T follicular helper cell (primary cell): ENCODE measurements at places on chromosomes 6 and 20.

- no peak for DNase-seq
Observed at GRCh38 chr20:63501818-63502670, 3.2 kb upstream of the EEF1A2 start.

GRCh38 chr6:151627689-151628444, 134.1 kb downstream of the CCDC170 start:
- DNase-seq: no peak

DNA sequence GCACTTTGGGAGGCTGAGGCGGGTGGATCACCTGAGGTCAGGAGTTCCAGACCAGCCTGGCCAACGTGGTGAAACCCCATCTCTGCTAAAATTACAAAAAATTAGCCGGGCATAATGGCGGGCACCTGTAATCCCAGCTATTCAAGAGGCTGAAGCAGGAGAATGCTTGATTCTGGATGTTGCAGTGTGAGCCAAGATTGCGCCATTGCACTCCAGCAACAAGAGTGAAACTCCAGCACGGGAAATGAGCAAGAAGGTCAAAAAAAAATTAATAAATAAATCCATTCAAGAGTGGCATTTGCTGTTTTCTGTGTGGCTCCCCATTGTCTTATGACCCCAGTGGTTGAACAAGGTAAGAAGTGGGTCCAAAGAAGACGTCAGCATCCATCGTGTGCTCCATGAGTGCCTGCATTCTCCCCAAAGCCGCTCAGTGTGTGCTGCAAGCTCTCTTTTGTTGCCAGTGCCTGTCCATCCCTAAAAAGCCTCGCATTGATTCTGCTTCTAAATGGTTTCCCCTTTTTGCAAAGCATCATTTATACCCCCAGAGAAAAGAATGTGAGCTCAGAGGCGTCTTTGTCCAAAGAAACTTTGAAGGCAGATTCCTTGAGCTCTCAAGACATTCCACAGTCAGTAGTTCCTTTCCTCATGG, 38.8 kb upstream of the MAP3K4 start:
- no peak for DNase-seq

- no peak for DNase-seq
Observed at GRCh38 chr20:48139262-48140041, 354.2 kb upstream of the SULF2 start.

- DNase-seq: no peak
Observed at GRCh38 chr6:5728351-5729079, 278.2 kb downstream of the NRN1 start.

- no peak for DNase-seq
Observed at GRCh38 chr6:41607736-41608135, 30.5 kb upstream of the MDFI start.

DNA sequence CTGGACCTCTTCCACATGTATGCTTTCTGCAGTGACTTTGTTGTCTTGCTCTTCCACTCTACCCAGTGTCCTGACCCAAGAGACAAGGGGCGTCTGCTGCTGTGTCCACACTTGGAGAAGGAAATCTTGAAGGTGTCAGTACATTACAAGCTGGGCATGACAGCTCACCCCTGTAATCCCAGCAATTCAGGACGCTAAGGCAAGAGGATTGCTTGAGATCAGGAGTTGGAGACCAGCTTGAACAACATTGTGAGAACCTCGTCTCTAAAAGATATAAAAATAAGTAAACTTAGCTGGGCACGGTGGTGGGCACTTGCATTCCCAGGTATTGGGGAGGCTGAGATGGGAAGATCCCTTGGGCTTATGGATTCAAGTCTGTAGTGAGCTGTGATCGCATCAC, 5.8 kb upstream of the HLA-B start:
- DNase-seq: no peak

GRCh38 chr20:16785226-16785625, 37.1 kb downstream of the OTOR start:
- no peak for DNase-seq

- DNase-seq: no peak
Observed at GRCh38 chr6:129340983-129341382, 369.0 kb downstream of the ARHGAP18 start.

- no peak for DNase-seq
Observed at GRCh38 chr6:36912030-36912454, 26.3 kb downstream of the C6orf89 start.

DNA sequence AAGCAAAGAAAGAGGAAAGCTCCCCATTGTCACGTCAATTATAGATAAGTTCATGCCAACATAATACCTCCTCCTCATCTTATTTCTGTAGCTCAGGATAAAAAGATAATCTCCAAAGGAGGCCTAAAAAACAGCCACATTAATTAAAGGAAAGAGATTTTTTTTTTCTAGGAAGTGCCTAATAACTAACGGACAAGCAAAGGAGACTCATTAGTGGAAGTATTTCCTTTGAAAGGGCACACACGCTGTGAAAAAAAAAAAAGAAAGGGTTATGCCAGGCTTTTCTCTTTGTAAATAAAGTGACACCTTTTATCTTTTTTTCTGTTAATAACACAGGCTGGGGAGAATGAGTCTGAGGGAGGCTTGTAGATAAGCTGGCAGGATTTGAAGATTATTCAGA, 55.7 kb downstream of the PCSK2 start:
- DNase-seq: no peak

GRCh38 chr6:68372991-68373390, 262.1 kb upstream of the ADGRB3 start:
- DNase-seq: no peak

DNA sequence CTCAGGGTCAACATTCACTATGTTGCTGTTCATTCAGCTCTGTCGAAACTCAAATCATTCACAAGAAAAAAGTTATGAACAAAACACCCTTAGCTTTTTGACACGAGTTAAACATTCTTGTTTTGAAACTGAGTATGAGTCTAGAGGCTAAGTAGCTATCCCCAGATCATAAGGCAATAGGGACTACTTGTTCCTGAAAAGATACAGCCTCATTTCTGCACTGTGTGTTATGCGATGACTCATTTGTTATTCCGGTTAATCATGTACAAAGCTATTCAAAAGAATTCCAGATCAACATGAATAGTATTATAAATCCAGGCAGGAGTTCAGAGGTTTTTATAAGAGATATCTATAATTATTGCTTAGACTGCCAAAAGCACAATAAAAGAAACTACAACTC, 908.0 kb downstream of the QKI start:
- DNase-seq: no peak

GRCh38 chr20:63090682-63091571, 84.2 kb upstream of the BHLHE23 start:
- DNase-seq: no peak

DNA sequence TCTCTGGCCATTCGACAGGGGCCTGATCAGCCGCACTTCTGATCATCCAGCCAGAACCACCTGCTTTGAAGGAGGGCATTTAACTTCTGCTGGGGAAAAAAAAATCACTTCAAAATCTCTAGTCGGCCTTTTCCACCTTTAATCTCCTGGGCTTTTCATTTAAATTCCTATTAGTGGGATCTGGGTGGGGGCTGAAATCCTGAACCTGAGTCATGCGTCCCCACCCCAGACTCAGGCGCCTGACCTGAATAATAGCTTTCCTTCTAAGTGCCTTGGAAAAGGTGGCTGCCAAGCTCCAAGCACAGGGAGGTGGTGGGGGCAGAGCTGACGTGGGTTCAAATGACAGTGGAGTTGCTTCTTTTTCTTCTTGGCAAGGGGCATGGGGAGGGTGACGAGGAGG, 246.0 kb upstream of the EXOC2 start:
- DNase-seq: no peak

- no peak for DNase-seq
Observed at GRCh38 chr6:18154507-18155149, at the start of gene TPMT. Gene TPMT, minus strand, starts transcription at chr6:18155077. Its CDS starts 5,950 bp downstream, at chr6:18149127.

- DNase-seq: peak; percentile 35
Observed at GRCh38 chr6:135183002-135183531, 2.0 kb downstream of the MYB start.

GRCh38 chr6:61977947-61978346, 308.1 kb downstream of the KHDRBS2 start:
- DNase-seq: no peak

DNA sequence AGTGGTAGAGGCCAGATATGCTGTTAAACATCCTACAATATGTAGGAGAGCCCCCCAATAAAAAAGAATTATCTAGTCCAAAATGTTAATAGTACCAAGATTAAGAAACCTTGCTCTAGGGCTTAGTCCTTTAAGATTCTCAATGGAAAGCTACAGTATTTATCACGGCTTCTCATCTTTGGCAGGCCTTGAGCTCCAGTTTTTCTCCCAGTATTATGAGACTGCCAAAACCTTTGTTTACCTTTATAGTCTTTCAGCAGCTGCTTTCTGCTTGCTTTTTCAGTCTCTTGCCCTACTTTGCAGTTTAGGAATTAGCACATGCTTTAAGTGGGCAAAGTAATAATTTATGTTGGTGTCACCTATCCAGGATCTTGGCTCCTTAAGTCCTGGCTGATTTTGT, 59.7 kb downstream of the NHLRC1 start:
- DNase-seq: no peak

GRCh38 chr6:132933090-132933489, 118.7 kb downstream of the RPS12 start:
- DNase-seq: no peak

DNA sequence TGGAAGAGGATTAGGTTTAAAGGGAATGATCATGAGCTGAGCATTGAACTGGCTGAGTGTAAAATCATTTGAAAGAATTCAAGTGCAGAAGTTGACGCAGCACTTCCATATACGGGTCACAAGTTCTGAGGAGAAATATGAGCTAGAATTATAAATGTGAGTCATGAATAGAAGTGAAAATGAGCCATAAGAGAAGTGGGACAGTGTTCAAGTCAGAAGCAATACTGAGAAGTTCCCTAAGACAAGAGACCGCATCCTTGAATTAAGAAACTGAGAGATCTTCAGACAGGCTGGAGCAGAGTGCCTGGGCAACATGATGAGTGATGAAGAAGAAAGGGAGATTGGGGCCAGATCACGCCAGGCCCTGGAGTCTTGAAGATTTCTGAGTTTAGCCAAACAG, 209.7 kb downstream of the TBX18 start:
- DNase-seq: no peak

DNA sequence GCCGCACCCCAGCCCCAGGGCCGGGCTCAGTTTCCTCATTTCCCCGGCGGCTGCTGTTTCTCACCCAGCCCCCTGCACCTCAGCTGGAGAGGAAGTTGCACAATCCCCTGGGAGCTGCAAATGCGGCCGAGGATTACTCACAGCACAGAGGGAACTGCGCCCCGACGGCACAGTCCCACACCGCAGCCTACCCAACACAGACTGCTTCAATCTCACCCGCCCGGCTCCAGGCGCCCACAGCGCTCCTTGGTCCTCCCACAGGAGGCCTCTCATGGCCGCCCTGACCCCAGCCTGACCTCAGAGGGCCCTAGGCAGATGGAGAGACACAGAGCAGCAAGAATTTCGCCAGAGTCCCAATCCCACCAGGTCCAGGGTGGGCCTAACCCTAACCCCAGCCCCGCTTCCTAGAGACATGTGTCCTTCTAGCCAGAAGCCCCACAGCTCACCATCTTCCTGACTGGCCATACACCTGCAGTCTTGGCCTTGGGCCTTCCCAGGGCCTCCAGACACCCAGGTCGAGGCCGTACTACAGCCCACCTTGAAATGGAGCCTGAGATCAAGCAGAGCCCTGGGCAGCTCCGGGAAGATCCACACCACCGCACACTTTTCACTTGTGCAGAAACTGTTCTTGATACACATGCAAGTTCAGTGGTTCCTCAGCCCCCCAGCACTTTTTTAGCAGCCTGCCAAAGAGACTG, 11.7 kb downstream of the TFEB start:
- no peak for DNase-seq

DNA sequence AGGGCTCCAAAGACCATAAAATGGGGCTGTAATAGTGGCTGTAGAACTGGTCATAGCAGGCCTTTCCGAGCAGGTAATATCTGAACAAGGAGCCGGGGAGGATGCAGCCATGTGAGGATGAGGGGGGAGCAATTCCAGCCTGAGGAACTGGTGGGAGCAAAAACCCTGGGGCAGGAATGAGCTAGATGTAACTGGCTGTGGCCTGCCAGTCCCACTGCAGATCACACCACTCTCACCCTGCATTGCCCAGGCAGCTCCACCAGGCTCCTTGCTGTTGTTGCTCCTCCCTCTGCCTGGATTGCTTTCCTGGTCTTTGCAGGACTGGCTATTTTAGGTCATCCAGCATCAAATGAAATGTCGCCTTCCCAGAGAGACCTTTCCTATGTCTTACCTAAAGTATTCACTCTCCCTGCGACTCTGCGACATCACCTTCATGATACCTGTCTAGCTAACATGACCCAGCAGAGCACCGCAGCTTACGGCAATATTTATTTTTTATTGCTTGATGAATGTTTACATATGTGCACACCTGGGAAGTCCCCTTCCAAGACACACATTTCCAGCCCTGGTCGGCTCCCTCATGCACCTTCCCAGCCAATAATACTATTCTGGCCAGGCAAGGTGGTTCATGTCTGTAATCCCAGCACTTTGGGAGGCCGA, 2.4 kb upstream of the ZFP64 start:
- no peak for DNase-seq

- DNase-seq: no peak
Observed at GRCh38 chr6:15389084-15389764, 143.4 kb downstream of the JARID2 start.

DNA sequence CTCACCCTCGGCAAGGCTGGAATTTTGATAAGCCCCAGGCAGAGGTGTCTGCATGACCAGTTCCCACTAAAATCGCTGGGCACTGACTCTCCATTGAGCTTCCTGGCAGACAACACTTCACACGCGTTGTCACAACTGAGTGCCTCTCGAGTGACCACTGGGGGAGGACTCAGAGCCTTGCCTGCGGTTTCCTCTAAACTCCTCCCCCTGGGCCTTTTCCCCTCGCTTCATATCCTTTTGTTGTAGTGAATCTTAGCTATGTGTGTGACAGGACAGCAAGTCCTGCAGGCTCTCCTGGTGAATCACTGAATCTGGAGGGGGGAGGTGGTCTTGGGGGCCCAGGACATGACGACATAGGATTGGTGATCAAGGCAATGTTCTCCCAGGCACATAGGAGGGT, 670.8 kb downstream of the PRKN start:
- DNase-seq: no peak

DNA sequence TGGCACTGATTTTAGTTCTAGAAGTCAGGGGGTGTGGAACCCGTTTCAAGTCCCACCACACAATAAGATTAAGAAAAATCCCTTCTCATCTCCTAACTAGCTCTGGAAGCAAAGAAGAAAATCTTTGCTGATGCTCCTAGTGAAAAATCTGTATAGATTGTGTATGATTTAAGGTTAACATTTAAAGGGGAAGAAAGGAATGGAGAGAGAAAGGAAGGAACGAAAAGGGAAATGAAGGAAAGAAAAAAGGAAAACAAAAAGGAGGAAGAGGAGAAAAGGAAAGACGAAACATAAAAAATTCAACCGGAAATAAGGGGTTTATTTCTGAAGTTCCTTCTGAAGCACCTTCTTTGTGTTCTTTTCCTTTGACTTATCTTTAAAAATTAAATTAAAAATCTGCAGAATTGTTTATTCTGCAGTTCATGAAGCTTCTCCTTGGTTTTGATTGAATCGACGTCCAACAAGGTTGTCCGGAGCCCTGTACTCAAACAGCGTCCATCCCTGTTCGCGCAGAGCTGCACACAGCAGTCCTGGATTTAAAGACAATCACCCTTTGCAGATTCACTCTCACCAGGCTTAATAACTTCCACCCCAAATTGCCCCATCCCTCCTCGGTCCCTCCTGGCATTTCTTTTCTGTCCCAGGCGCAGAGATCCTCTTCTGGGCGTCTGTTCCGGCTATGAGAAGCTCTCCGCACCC, 1.6 kb upstream of the TFAP2B start:
- no peak for DNase-seq
